ENCODE measurements at places on chromosomes 12 and 14.

DNA sequence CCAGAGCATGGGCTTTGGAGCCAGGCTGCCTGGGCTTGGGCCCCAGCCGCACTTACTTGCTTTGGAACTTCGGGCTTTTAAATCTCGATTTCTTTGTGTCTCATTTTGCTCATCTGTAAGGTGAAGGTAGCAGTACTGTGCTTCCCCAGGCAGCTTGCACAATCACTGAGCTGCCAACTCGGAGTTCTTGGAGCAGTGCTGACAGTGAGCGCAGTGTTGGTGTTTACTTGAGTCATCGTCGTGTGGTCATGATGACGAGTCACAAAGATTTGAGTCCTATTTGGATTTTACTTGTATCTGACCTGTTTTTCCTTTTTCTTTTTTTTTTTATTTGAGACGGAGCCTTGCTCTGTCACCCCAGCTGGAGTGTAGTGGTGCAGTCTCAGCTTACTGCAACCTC lies 31.3 kb upstream of the ATF1 start:
- no peak for DNase-seq

GRCh38 chr14:103246070-103246469 lies 88.0 kb upstream of the EIF5 start:
- no peak for DNase-seq

DNA sequence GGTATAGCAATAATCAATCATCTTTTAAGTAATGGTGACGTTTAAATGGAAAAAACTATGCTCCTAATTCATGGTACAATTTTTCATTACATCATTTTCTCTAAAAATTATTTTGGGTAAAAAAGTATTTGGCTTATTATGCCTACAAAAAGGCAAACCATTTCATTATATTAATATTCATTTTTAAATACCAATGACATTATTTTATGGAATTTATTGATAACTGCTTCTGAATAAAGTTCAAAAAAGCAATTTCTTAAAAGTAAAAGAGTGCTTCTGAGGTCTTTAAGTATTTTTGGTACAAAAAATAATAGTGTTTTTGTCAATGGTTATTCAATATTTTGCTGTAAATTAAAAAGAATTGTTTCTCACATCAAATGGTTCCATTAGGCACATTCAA lies 12.2 kb downstream of the SLC38A2 start:
- no peak for DNase-seq

- no peak for DNase-seq
These were observed 1927.9 kb upstream of the SEL1L start for GRCh38 chr14:83461521-83461920.

- no peak for DNase-seq
These were observed 536 bp downstream of the VPS29 start for GRCh38 chr12:110501399-110501751.

- DNase-seq: no peak
These were observed 395.8 kb upstream of the TBX3 start for GRCh38 chr12:115079760-115080159.
